Psoas muscle (tissue), 8 donors: ENCODE measurements at places on chromosomes 7 and 10.
A peak's percentile ranks its signal among the peaks of the same experiment; 100 is the strongest.

- no peak overlapping the region for H3K4me3 ChIP-seq
- H3K27me3 ChIP-seq, result no peaks in the 10 kb centered on the region
- H3K36me3 ChIP-seq, result no peaks in the 10 kb centered on the region
- DNase-seq, result no peak
- H3K27ac ChIP-seq, result no peak overlapping the region
Observed at GRCh38 chr10:113020475-113020753, 70.4 kb downstream of the TCF7L2 start.

DNA sequence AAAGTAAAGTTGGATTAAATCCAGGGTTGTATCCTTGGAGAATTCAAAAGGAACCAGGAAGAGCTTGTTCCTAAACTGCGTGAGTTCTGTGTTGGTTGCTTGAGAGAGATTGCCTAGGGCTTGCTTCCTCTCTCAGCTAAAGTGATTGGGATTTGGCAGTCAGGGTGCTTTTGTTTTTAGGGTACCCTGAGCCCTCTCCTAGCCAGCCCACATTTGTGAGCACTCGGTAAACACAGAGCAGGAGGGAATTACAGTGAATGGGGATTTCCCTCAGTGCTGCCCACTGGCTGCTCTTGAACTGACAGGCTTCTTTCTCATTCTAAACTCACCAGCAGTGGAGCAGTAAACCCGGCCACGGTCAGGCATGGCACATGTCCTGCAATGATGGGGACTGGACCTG, 146.9 kb downstream of the TPST1 start:
- no peak overlapping the region for H3K27ac ChIP-seq
- no peak overlapping the region for H3K4me3 ChIP-seq
- H3K4me1 ChIP-seq, result no peaks in the 10 kb centered on the region
- no peak for DNase-seq
- no peaks in the 10 kb centered on the region for H3K27me3 ChIP-seq

DNA sequence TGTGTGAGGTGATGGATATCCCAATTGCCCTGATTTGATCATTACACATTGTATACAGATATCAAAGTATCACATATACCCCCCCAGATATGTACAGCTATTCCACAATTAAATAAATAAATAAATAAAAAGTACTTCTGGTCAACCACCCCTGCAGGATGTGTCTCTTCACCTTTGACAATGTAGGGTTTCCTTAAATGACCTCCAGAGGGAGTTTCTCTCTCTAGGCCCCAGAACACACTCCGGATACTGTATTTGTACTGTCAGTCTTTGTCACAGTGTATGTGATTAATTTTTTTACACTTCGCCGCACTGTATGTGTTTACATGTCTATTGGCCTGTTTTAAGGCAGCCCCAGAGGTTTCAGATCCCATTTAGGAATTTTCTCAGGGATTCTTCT, 123.6 kb downstream of the ADCYAP1R1 start:
- no peak for DNase-seq
- no peak overlapping the region for H3K27ac ChIP-seq
- no peaks in the 10 kb centered on the region for H3K4me1 ChIP-seq

DNA sequence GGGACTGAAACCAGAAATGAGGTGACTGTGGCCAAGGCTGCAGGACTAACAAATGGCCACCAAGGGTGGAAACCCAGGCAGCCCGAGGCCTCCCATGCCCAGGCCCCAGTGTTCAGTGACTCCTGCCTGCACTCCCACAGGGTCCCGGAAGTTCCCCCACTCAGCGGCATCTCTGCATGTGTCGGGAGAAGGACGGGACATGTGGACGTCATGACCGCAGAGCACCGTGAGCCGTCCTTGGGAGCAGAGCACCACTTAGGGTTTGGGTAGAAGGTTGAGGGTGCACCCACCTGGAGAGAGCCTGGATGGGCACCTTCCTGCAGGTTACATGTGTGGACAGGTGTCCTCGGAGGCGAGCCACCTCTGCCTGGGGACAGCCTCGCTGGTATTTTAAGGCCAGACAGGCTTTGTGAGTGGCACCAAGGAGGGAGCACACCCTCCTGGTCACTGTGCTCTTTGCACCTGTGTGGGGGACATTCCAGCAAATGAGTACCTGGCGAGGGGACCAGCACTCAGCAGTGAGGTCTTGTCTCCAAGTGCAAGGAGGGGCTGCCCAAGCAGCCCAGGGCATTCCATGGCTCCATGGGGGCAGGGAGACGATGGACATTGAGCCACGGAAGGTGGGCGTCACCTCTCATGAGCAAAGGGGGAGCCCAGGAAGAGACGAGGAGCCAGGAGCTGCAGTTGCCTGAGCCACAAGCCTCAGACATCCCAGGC, 95.3 kb upstream of the TCERG1L start:
- H3K27ac ChIP-seq, result no peak overlapping the region
- H3K36me3 ChIP-seq, result no peaks in the 10 kb centered on the region
- no peak for DNase-seq
- H3K4me3 ChIP-seq, result no peak overlapping the region
- H3K4me1 ChIP-seq, result no peaks in the 10 kb centered on the region

- H3K4me1 ChIP-seq, result no peaks in the 10 kb centered on the region
- H3K36me3 ChIP-seq, result no peaks in the 10 kb centered on the region
- DNase-seq, result no peak
- H3K27ac ChIP-seq, result no peak overlapping the region
- H3K27me3 ChIP-seq, result no peaks in the 10 kb centered on the region
- no peak overlapping the region for H3K4me3 ChIP-seq
Observed at GRCh38 chr7:13276977-13277376, 589.5 kb downstream of the ARL4A start.

DNA sequence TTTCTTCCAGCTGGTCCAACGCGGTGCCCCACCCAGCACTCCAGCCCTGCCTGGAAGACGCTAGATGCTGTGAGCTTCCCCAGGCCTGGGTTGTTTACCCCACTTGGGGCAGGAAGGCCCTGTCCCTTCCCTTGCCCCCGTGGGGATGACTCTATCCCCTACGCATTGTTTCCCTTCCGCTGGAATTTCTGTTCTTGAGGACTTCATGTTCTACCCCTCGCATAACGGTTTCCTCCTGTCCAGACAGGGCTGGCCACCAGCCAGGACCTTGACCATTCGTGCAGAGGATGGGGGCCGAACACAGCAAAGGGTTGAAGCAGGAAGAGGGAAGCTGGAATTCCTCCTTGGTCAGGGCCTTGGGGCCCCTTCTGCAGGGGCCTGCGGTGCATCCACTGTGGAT, 14.7 kb upstream of the SERPINE1 start:
- H3K4me1 ChIP-seq, result no peaks in the 10 kb centered on the region
- no peaks in the 10 kb centered on the region for H3K36me3 ChIP-seq
- no peak overlapping the region for H3K4me3 ChIP-seq
- H3K27ac ChIP-seq, result peak overlapping the region; percentile 60
- peak; percentile 53 for DNase-seq
- H3K27me3 ChIP-seq, result peaks cover 6% of the 10 kb centered on the region

DNA sequence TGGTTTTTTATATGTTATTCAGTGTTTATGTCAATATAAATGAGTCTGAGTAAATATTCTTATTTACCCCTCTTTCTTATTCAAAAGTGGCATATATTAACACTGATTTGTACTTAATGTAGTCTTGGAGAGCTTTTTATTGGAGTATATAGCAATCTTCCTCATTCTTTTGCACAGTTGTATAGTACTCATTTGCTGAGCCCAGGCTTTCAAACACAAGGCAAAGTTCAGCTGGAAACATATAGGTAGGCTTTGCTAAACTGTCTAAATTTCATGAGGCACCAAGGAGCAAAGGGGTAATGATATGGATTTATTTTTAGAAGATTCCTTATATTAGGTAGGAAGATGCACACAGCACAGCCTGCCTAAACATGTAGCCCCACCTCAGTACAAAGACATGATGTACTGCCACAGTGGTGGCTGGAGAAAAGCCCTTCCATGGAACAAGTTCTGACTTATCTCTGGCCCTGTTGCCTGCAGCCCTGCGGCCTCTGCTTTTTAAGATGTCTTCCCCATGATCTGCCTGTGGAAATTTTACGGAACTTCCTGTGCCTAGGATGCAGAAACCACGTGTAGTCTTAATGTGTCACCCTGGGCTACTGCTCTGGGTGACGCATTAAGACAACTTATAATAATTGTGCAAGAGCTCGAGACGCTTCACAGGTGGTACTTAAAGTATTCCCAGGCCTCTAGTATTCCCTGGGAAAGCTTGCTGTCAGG, 9.6 kb upstream of the PDCD4 start:
- peaks cover 14% of the 10 kb centered on the region for H3K4me1 ChIP-seq
- H3K4me3 ChIP-seq, result no peak overlapping the region
- no peak overlapping the region for H3K27ac ChIP-seq

- H3K27ac ChIP-seq, result no peak overlapping the region
- DNase-seq, result no peak
- no peak overlapping the region for H3K4me3 ChIP-seq
Observed at GRCh38 chr7:77281780-77282478, 82.3 kb upstream of the FGL2 start.

- no peaks in the 10 kb centered on the region for H3K4me1 ChIP-seq
- no peak overlapping the region for H3K27ac ChIP-seq
- no peaks in the 10 kb centered on the region for H3K27me3 ChIP-seq
- H3K4me3 ChIP-seq, result no peak overlapping the region
- peaks cover 23% of the 10 kb centered on the region for H3K36me3 ChIP-seq
Observed at GRCh38 chr7:140034421-140034820, 28.3 kb downstream of the PARP12 start.

GRCh38 chr7:14179781-14180180, 190.3 kb upstream of the ETV1 start:
- no peak for DNase-seq
- H3K4me3 ChIP-seq, result no peak overlapping the region
- no peaks in the 10 kb centered on the region for H3K4me1 ChIP-seq
- no peak overlapping the region for H3K27ac ChIP-seq
- H3K36me3 ChIP-seq, result no peaks in the 10 kb centered on the region

- no peak overlapping the region for H3K27ac ChIP-seq
- no peaks in the 10 kb centered on the region for H3K4me1 ChIP-seq
- no peak for DNase-seq
- H3K27me3 ChIP-seq, result no peaks in the 10 kb centered on the region
- H3K36me3 ChIP-seq, result no peaks in the 10 kb centered on the region
- H3K4me3 ChIP-seq, result no peak overlapping the region
Observed at GRCh38 chr7:17390392-17390791, 91.9 kb downstream of the AHR start.

GRCh38 chr10:16987976-16988610, 141.5 kb downstream of the CUBN start:
- H3K27ac ChIP-seq, result peak overlapping the region; percentile 70
- DNase-seq, result no peak
- H3K27me3 ChIP-seq, result no peaks in the 10 kb centered on the region
- no peak overlapping the region for H3K4me3 ChIP-seq
- no peaks in the 10 kb centered on the region for H3K4me1 ChIP-seq
- no peaks in the 10 kb centered on the region for H3K36me3 ChIP-seq

DNA sequence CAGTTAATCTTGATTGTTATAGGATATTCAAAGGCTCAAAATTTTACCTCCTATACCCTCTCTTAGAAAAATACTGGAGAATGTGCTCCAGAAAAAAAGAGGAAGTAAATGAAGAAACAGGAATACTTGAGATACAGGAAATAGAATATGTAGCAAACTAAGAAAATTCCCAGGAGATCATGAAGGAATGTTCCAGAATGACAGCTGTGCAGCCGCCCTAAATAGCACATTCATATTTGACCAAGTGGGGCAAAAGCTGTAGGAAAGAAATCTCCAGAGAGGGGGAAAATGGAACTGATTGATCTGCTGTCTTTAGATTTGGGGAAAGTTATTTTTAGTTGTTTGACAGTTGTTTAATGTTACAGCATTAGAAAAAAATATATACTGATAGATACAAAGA, 46.2 kb upstream of the ZEB1 start:
- no peaks in the 10 kb centered on the region for H3K27me3 ChIP-seq
- no peaks in the 10 kb centered on the region for H3K36me3 ChIP-seq
- H3K4me3 ChIP-seq, result no peak overlapping the region

DNA sequence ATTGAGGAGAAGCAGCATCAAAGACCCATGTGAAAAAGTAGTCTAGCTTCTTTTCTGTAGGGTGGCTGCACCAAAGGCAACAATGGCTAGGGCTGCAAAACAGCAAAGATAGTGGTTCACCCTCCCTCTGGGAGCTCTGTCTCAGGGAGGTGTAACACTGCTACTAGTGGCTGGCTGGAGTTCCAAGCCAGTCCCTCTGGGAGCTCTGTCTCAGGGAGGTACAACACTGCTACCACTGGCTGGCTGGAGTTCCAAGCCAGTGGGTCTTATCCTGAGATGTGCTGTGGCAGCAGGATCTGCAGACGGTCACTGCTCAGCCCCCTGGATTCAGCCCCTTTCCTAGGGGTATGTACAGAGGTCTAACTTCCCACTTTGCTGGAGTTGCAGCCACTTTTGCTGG, 37.9 kb upstream of the TMEM140 start:
- H3K27ac ChIP-seq, result no peak overlapping the region
- no peak for DNase-seq
- H3K4me3 ChIP-seq, result no peak overlapping the region
- H3K27me3 ChIP-seq, result no peaks in the 10 kb centered on the region
- H3K4me1 ChIP-seq, result no peaks in the 10 kb centered on the region
- H3K36me3 ChIP-seq, result no peaks in the 10 kb centered on the region

DNA sequence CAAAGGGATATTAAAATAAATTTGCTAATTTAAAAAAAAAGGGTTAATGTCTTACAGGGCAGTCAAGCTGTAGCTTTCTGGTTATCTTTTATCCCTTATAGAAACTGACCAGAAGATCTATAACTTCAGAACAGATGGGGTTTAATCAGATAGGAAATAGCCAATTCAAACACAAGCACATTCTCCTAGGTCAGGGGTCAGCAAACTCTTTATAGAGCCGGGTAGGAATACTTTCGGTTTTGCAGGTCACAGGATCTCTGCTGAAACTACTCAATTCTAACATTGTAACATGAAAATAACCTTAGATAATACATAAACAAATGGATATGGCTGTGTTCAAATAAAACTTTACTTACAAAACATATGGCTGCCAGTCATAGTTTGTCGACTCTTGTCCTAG, 479.8 kb downstream of the ADRA2A start:
- no peaks in the 10 kb centered on the region for H3K27me3 ChIP-seq
- H3K27ac ChIP-seq, result no peak overlapping the region
- H3K4me3 ChIP-seq, result no peak overlapping the region
- no peaks in the 10 kb centered on the region for H3K36me3 ChIP-seq

DNA sequence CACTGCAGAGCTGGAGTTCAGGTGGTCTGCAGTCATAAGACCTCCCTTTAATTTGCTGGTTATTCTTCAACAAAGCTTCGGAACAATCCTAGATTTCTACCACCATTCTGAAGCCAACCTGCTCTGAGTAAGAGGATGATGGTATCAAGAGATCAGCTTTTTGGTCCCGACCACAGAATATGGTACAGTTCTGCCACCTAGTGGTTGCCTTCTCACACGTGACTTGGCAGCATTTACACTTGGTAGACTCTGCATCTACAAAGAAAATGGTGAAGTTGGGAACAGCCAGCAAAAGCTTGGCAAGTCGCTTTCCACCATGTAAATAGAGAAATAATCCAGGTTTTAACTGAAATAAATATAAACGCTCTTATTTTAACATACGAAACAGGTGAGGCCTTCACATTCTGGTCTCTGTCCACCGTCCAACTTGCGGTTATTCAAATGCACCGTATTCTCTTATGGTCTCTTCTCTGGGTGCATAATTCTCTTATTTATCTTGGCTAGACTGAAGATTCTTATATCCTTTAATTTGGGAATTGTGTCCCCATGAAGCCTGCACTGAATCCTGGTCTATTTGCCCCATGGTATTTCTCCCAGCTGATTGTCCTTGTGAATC, 173.9 kb upstream of the GRM3 start:
- DNase-seq, result no peak
- H3K4me1 ChIP-seq, result no peaks in the 10 kb centered on the region
- no peak overlapping the region for H3K27ac ChIP-seq
- no peak overlapping the region for H3K4me3 ChIP-seq

GRCh38 chr10:63671317-63671937, 150.2 kb downstream of the REEP3 start:
- H3K4me3 ChIP-seq, result no peak overlapping the region
- H3K36me3 ChIP-seq, result no peaks in the 10 kb centered on the region
- no peak for DNase-seq
- H3K27ac ChIP-seq, result peak overlapping the region; percentile 73
